CD4-positive, CD25-positive, alpha-beta regulatory T cell (primary cell): ENCODE measurements at places on chromosomes 7 and 10.

GRCh38 chr7:41312235-41312634 lies 390.7 kb downstream of the INHBA start:
- H3K4me1 ChIP-seq = no peaks in the 10 kb centered on the region
- no peak overlapping the region for H3K4me3 ChIP-seq
- no peaks in the 10 kb centered on the region for H3K36me3 ChIP-seq
- H3K27ac ChIP-seq = no peak overlapping the region
- H3K27me3 ChIP-seq = no peaks in the 10 kb centered on the region

GRCh38 chr7:45131891-45132290 lies 20.4 kb upstream of the TBRG4 start:
- peaks cover 5% of the 10 kb centered on the region for H3K4me1 ChIP-seq
- H3K4me3 ChIP-seq = no peak overlapping the region
- no peak for DNase-seq
- H3K27me3 ChIP-seq = no peaks in the 10 kb centered on the region

DNA sequence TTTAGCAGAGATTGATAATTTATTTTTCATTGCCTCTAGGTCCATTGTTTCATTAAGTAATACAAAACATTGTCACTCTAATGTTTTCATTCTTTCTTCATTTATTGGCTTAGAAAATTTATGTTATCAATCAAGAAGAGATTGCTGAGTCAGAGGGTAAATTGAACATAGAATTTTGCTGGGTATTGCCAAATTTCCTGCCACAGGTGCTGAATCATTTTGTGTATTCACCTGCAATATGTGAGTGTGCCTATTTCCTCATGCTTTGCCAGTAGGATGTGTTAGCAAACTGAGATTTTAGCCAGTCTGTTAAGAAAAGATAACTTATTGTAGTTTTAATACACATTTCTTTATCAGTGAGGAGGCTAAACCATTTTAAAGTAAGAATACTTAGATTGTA lies 38.0 kb downstream of the MARCHF5 start:
- no peaks in the 10 kb centered on the region for H3K36me3 ChIP-seq
- no peak overlapping the region for H3K4me3 ChIP-seq
- no peak overlapping the region for H3K27ac ChIP-seq
- no peak for DNase-seq
- H3K4me1 ChIP-seq = no peaks in the 10 kb centered on the region

- H3K4me1 ChIP-seq = no peaks in the 10 kb centered on the region
- DNase-seq = no peak
- no peak overlapping the region for H3K4me3 ChIP-seq
- no peaks in the 10 kb centered on the region for H3K27me3 ChIP-seq
Observed at GRCh38 chr10:109474261-109474660, 449.1 kb downstream of the XPNPEP1 start.
